AG08396 (cell line): ENCODE measurements at places on chromosomes 5 and 9.

DNA sequence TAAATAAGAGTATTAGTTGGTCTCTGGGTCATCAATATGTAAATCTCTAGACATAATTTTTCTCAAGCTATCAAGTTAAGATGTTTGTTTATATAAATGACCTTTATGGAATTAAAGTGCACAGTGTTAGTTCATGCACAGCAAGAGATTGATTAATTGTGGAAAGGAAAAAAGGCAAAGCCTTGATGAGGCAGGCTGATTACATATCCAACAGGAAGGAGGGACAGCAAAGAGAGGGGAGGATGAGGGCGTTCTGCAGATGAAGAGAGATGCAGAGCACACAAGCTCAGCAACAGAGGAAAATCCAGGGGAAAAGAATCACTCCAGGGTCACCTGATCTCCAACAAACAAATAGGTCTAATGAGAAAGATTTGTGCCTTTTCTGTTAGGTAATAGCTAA is 16.5 kb downstream of the NTRK2 start:
- no peak for DNase-seq

GRCh38 chr5:114789773-114790402 is 379.8 kb downstream of the TRIM36 start:
- no peak for DNase-seq

DNA sequence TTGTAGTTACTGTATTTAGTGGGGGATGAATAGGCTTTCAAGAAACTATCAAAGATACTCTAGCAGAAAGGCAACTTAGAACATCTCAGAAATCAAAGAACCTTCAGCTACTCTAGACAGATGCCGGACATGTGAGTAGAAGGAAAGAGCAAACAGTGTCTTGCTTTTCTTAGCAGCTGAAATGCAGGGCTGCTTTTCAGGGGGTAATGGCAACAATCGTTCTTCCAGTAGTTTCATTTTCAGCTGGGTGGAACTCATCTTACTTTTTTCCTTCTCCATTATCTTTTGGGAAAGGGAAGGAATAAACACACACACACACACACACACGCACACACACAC is 281.6 kb downstream of the CRB2 start:
- no peak for DNase-seq

DNA sequence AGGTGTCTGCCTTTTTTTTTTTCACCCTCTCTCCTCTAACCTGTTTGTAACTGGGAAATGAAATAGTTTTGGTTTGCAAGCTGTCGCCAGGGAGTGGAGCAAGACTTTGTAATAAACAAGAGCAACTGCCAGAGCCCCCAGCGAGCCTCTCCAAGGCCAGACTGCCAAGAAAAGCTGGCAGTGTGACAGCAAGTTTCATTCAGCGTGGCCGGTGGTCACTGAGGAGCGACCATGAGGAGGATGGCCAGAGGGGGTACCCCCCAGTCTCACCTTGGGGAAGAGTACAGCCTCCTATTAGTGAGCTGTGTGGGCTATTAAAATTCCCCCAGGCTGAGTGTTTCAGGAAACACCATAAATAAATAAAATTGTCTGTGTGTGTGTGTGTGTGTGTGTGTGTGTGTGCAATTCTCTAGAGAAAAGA is 49.9 kb downstream of the ZFAND5 start:
- peak; percentile 50 for DNase-seq

DNA sequence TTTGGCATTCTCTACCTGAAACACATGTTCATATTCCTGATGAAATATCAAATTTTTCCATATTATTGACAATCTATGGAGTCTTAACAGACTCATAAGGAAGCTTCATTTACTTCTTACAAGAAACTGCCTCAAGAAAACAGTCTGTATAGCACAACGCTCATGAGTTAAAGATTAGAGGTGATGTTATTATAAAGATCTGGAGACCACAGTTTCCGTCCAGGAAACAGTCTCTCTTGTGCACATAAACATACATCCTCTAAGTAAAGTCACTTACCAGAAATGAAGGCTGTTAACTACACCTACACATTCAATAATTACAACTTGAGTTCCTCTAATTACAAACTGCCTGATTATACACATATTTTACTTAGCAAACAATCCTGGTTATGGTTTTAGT is 86.9 kb downstream of the RAPGEF6 start:
- DNase-seq: no peak

- no peak for DNase-seq
Measured at GRCh38 chr9:15308511-15308910, 1.5 kb upstream of the TTC39B start.

- DNase-seq: peak; percentile 56
Measured at GRCh38 chr5:73266925-73267765, 94.2 kb downstream of the TMEM174 start.

- no peak for DNase-seq
Measured at GRCh38 chr9:105114318-105114717, 130.1 kb upstream of the SLC44A1 start.

DNA sequence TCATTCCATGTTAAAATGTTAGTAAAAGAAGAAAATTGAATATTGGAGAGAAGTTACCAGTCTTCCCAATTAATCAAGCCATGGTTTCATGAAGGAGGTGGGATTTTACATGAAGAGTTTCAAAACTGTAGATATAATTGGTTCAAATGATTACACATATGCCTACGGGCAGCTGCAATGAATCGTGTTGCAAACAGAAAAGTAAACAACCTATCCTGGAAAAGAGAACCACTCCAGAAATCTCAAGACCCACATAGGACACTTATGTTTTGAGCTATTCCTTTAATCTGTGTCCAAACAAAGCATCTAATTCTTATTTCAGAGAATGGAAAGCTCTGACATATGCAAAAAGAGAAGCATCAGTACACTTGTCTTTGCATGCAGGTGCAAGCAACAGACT is 340.2 kb downstream of the NDUFS4 start:
- DNase-seq: no peak

DNA sequence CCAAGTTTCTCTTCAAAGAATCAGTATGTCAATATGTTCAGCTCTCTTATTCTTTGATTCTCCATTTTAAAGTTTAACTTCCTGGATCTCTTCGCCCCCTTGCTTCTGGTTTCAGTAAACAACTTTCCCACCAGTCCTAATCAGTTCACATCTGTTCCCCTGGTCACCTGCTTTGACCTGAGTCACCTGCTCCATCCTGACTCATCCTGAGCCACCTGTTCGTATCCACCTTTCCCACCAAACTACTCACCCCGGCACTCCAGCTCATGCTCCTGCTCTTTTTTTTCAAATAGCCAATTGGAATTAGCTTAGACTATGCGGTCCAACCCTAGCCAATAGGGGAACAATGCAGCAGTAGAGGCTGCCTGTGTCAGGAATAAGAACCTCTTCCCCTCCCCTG is 23.6 kb upstream of the CSF1R start:
- no peak for DNase-seq

DNA sequence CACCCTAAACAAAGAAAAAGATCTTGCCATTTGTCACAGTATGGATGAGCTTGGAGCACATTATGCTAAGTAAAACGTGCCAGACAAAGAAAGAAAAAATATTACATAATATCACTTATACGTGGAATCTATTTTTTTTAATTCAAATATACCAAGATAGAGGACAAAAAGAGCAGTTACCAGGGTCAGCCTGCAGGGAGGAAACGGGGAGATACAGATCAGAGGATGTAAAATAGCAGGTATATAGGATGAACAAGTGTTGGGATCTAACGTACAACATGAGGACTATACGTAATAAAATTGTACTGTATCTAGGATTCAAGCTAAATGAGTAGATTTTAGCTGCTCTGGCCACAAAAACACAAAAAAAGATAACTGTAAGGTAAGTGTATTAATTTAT is 247.5 kb downstream of the TMEM161B start:
- no peak for DNase-seq

GRCh38 chr5:73902327-73903051 is 276.5 kb downstream of the ARHGEF28 start:
- DNase-seq: peak; percentile 59
